ENCODE measurements at places on chromosomes 11 and 22.
A peak's percentile ranks its signal among the peaks of the same experiment; 100 is the strongest.

DNA sequence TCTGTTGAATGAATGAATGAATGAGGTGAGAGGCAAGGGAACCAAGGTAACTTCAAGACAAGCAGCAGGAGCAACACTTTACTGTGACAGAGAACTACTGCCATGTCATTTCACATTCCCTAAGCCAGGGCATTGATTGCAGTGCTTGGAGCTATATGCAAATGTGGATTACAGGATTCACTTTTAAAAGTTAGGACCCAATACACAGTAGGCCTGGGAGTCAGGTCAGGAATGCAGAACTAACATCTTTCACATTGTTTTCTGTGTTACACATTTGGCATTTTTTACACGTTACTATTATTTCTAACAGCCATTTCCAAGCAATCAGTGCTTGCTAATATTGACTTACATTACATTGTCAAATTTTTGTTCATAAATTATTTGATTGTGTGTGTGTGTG lies 26.2 kb upstream of the ME3 start:
- no peak for DNase-seq

DNA sequence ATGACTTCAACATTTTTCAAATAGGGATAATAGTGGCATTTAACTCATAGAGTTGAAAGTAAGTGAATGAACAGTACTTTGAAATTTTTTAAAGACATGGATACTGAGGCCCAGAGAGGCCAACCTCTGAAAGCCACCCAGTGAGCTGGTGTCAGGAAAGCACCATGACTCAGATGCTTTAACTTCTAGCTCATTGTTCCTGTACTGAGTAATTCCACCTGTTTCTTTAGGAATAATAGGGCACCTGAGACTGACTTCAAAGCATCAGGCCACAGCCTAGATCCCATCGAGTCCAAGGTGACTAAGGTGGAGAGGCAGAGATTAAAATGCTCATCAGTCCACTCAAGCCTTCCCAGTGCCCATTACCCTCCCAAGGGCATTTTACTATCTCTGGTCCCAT lies 491.8 kb upstream of the TENM4 start:
- no peak for DNase-seq

- DNase-seq: no peak
These were observed 45.4 kb downstream of the TP53I11 start for GRCh38 chr11:44905131-44905866.

DNA sequence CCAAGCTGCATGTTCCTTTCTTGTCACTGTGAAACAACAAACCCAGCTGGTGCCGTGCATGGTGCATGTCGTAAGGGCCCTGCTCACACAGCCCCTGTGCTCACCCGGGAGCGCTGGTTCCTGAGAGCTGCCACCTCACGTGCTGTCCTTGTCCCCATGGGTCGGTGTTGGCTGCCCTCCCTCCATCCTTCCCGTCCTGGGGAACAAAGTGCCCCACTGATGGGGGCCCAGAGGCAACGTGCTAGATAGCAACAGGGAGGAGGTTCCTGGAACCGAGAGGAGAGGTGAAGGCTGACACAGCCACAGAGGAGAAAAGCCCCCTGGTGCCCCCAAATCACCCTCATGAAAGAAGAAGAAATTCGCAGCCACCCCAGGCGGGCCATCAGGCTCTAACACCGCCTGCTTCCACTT lies 56.6 kb upstream of the SLC22A12 start:
- DNase-seq: peak; percentile 69

- DNase-seq: no peak
These were observed 103.1 kb downstream of the PRR5L start for GRCh38 chr11:36399236-36399635.

DNA sequence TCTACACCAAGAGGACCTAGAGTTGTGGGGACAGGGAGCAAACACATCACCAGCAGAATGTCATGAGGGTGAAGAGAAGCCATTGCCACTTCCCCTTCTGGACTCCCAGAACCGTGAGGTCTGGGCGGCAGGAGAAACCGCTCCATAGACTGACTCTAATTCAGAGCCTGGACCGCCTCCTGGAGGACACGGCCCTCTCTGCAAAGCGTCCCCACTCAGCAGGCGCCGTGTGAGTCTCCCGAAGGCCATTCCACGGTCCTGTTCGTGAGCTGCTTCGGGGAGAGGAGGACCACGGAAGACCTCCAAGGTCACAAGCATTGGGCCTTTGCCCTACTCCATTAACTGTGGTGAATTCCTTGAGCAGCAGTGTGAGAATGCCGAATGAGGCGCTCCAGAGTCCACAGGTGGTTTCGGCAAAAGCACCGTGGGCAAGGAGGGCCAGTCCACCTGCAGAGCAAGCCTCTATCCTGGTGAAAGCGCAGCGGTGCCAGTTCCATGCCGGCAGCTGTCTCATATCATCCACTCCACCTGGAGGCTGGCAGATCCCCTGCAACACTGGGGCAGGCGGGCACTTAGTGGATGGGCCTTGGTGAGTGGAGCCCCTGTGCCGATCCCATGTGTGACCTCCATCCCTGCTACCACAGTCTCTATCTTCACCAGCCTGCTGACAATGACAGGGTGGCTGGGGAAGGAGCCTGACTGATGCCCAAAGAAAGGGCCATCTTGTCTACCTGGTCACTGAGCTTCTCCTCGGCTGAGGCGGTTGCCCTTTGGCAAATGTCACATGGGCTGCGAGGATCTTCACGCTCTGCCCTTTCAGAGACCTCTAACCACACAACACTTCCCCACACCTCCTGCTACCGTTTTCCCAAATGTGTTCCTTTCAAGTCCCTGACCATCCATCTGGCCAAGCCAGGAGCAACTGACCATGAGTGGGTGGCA lies 7.5 kb downstream of the C11orf21 start:
- DNase-seq: peak; percentile 56

- DNase-seq: no peak
These were observed 84.3 kb downstream of the PHF21A start for GRCh38 chr11:46036969-46037368.

DNA sequence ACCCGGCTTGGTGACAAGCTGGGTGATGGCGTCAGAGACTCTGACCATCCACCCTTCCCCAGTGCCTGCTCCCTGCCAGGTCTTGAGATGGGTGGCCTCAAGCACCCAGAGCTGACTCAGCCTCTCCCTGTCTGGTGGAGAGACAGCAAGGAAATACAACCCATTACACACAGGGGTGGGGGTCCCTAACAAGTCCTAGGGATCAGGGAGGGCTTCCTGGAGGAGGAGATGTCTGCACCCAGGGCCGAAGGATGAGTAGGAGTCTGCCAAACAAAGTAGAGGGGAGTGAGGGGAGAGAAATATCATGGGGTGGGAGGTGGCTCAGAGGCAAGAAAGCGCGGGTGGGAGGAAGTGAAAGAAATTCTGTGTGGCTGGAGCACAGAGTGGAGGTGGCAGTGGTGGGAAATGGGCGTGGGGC lies 6.8 kb downstream of the MAFF start:
- DNase-seq: no peak

- no peak for DNase-seq
These were observed 345.5 kb upstream of the CTSC start for GRCh38 chr11:88683024-88683423.

DNA sequence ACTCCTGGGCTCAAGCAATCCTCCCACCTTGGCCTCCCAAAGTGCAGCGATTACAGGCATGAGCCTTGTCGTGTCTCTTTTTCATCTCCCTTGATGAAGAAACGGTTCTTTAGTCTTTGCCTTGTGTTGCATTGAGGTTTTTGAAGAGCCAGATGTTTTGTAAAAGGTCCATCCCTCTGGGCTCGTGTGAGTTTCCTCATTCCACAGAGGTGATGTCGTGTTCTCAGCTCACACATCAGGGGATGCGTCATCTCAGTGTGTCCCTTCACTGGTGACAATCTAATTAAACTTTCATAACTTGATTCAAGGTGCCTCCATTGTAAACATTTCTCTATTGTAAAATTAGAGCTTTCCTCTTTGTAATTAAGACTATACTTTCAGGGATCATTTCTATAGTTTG lies 29.7 kb upstream of the TEF start:
- no peak for DNase-seq

GRCh38 chr11:135074397-135074998 lies 662.5 kb upstream of the B3GAT1 start:
- no peak for DNase-seq

GRCh38 chr11:7028141-7028540 lies 7.9 kb downstream of the NLRP14 start:
- DNase-seq: no peak

DNA sequence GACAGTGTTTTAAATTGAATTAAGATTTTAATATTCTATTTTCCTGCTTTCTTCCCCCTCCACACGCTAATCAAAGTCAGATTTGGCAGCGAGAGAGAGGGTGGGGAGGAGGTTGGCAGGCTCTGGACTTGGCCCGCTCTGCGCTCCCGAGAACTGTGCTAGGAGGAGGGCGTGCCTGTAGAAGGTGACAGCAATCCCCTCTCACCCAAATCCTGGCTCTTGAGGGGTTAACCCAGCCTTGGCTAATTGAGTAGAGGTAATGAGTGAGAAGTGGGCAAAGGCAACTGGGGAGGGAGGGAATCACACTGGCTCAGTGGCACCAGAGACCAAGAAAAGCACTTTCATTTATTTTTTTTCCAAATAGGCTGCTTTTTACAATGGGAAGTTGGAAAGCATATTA lies 42.2 kb downstream of the BUD13 start:
- DNase-seq: peak; percentile 44

DNA sequence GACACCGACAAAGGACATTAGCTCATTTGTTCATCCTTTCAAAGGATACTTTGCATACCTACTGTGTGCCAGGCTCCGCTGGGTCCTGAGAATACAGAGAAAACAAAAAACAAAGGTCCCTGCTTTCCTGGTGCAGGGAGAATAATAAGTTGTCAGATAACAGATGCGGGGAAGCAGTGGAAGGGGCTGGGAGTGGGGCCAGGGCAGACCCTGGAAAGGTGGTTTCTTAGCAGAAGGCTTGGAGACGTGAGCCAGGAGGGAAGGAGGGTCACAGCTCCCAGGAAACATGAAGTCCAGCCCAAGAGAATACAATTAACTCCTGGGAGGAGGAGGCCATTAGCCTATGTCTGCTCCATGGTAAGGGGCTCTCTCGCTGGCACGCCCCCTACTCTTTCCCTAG lies 9.8 kb upstream of the ANO1 start:
- DNase-seq: no peak

- DNase-seq: no peak
These were observed 1132.1 kb upstream of the CNTN5 start for GRCh38 chr11:97888641-97889040.

GRCh38 chr22:36197514-36198146 lies 4.0 kb downstream of the APOL4 start:
- DNase-seq: no peak

GRCh38 chr22:50576070-50576469 lies 2.2 kb downstream of the CPT1B start:
- no peak for DNase-seq

GRCh38 chr11:64745189-64745520 lies 1.2 kb upstream of the RASGRP2 start:
- DNase-seq: peak; percentile 95

DNA sequence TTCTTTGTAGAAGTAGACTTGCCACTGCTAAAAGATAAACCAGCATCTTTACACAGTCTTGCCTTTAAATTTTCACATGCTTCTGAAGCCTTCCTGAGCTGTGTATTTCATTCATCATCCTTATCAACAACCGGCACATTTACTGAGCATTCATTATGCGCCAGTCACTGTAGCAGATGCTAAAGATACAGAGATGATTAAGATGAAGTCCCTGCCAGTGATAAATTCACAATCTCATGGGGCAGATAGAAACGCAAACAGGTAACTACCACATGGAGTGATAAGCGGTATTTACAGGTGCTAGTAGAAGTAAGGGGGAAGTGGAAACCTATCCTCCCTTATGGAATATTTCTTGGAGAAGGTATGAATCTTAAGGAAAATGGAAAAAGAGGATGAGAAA lies 67.2 kb downstream of the PRCP start:
- no peak for DNase-seq

DNA sequence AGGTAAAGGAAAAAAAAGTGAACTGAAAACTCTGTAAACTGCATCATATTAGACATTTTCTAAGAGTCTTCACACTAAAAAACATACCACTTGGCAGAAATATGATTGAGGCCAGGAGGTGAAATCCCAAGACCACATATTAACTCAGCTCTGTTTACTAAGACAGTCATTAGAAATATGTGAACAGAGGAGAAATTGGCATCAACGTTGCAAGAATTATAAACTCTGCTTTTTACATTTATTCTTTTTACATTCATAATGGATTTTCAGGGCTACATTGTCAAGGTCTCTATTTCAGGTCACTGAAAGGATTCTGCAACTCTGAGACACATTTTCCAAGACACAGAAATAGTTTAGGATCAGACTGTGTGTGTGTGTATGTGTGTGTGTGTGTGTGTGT lies 1364.0 kb downstream of the LRRC4C start:
- no peak for DNase-seq

- DNase-seq: no peak
These were observed 18.1 kb downstream of the ANO3 start for GRCh38 chr11:26350002-26350401.

DNA sequence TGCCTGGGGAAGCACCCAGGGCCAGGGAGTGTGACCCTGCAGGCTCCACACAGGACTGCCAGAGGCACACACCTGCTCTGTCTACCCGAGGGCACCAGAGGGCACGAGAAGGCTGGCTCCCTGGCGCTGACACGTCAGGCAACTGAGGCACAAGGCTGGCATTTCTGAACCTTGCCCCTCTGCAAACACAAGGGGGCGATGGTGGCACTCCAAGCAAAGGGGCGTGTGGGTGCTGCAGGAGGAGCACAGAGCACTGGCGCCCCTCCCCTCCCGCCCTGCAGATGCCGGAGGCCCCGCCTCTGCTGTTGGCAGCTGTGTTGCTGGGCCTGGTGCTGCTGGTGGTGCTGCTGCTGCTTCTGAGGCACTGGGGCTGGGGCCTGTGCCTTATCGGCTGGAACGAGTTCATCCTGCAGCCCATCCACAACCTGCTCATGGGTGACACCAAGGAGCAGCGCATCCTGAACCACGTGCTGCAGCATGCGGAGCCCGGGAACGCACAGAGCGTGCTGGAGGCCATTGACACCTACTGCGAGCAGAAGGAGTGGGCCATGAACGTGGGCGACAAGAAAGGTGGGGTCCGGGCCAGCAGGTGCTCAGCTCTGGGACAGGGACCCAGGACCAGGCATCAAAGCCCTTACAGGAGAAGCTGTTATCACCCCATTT lies 20.8 kb upstream of the TXNRD2 start:
- DNase-seq: no peak

- DNase-seq: no peak
These were observed 13.5 kb upstream of the INSC start for GRCh38 chr11:15101072-15101709.

DNA sequence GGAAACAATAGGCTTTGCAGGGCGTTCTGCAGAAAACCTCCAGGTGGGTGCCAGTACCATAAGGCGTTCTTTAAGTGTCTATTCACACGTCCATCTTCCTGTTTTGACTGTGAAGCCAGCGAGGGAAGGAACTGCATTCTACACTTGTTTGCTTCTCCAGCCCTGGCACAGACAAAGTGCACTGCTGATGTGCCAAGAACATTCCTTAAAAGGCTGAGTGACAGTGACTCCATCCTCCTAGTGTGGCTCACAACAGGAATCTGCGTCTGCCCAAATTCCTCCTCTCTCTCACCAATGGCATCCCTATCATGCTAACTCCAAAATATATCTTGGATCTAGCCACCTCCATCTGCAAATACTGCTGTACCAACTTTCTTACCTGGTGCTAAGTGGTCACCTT lies 407.4 kb upstream of the SYN3 start:
- DNase-seq: no peak

- no peak for DNase-seq
These were observed 81.0 kb downstream of the SLC36A4 start for GRCh38 chr11:93116641-93117441.

GRCh38 chr22:49655168-49655812 lies 172.4 kb downstream of the BRD1 start:
- DNase-seq: no peak

GRCh38 chr11:95897731-95898130 lies 26.2 kb downstream of the MTMR2 start:
- no peak for DNase-seq

GRCh38 chr11:129896062-129896461 lies 684 bp upstream of the NFRKB start:
- no peak for DNase-seq

Measured in cardiac septum (tissue), 1 donor.